ENCODE measurements at places on chromosomes 12 and 14.

DNA sequence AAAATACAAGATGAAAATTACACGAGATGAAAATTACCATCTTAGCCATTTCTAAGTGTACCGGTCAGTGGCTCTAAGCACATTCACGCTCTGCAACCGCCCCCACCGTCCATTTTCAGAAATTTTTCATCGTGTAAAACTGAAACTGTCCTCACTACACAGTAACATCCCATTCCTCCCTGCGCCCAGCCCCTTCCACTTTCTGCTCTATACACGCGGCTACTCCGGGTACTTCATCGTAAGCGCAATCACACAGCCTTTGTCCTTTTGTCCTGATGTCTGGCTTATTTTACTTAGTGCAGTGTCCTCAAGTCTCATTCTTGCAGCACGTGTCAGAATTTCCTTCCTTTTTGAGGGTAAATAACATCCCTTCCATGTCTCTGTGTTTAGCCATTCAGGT lies 3.6 kb upstream of the GPR132 start:
- no peak for DNase-seq

DNA sequence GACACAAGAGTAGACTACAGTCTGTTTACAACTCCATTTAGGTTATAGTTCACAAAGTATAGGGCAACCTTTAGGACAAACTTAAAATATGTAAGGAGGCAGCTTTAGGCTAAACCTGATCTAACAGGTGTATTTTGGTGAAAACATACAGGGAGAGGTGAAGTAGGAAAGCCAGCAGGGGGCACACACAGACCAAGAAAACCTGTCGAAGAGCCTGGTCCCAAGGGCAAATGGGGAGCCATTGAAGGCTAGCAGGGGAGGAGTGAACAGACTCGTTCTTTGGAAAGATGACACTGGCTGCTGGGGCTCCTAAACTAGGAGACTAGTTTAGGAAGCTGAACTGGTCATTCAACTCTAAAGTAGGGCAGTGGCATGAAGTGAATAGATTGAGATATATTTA lies 138.8 kb upstream of the WSCD2 start:
- DNase-seq, result no peak

- DNase-seq, result no peak
Measured at GRCh38 chr12:21129906-21130305, 1.1 kb upstream of the SLCO1B1 start.

- no peak for DNase-seq
Measured at GRCh38 chr12:117188121-117188665, 2.1 kb downstream of the FBXO21 start.

- DNase-seq, result no peak
Measured at GRCh38 chr12:111781085-111781658, 14.4 kb downstream of the ALDH2 start.

DNA sequence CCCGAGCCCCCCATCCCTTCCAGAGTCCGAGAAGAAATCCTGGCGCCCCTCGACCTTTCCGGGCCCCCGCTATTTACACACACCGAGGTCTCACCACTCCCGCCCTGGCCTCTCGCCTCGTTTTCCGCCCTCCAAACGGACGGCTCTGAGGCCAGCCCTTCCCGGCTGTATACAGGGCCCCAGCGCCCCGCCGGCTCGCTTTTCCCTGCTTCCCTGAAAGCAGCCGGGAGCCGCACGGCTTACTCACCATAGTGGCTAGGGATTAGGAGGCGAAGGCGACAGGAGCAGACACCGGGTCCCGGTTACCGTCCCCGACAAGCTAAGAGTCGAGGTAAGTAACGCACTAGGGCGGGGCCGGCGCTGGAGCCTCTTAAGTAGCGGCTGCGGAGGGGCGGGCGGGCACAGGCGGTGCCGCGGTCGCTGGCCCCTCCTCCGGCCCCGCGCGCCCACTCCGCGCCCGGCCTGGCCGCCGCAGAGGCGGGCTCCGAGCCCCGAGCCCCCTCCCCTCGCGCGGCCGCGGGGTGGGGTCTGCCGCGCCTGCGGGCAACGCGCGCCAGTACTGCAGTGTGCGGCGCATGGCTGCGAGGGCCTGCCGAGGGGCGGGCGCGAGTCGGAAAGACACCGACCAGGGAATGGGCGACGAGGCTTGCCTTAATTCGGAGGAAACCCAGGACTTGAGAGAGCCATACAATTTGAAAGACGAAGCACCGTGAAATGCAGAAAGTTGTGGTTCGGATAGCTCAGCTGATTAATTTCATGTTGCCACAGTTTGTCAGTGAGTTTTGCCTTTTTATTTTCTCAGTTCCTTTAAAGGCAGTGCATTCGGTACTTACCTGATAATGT lies at the start of gene TUBA1B:
Gene TUBA1B (minus strand): TSS at position 345 of the 843 bp plus-strand sequence. CDS start 95 bp downstream, at position 250.
- peak; percentile 28 for DNase-seq

All from AG04449 (cell line).